ENCODE measurements at places on chromosomes 1 and 21.

GRCh38 chr1:31745096-31745945, 18.8 kb downstream of the ADGRB2 start:
- DNase-seq, result peak; percentile 54

DNA sequence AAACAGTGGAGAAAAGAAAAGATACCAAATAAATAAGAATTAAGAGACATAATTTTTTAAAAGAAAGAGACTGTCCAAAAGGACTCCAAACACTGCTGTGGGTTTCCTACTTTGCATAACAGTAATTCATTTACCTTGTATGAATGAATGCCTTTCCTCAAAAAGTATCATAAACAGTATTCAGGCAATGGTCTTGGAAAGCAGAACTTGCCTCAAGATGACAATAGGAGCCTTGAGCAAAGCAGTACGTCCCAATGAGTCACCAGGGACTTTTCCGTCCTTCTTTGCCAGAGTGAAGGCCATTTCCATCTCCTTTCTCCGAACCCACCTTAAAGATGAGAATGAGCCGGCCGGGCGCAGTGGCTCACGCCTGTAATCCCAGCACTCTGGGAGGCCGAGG, 186.4 kb downstream of the ZBTB18 start:
- DNase-seq, result no peak

- DNase-seq, result no peak
Observed at GRCh38 chr1:198175423-198176170, 18.8 kb downstream of the NEK7 start.

DNA sequence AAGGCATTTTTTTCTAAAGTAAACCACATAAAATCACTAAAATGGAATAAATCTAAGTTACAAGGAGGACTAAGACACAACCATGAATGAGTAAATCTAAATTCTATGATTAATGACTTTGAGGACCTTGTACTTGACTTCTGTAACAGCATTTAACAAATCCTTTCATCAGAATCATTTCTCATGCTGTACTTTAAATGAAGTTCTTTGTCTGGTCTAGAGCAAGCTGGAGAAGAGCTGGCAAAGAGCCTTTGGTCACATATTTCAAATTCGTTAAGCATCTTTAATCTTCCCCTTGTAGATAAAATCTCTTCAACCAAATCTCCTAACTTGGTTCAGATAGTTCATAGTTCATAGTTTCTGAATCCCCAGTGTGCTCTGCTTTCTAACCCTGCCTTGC, 405.4 kb downstream of the PTPRC start:
- DNase-seq, result no peak

- no peak for DNase-seq
Observed at GRCh38 chr1:245229051-245229450, 74.3 kb downstream of the KIF26B start.

DNA sequence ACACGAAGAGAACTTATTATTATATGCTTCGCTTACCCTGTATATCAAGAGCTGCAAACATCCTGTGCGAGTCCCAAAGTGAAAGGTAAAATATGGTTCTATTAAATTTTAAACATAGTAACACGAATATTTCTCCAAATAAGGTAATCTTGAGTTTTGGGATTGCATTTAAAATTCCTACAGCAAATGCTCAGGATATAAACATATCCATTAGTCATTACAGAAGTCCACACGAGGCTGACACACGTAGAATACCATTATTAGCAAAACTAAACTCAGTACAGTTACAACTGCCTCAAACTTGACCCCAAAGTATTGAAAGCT, 282 bp upstream of the LYPLAL1 start:
- DNase-seq, result no peak

DNA sequence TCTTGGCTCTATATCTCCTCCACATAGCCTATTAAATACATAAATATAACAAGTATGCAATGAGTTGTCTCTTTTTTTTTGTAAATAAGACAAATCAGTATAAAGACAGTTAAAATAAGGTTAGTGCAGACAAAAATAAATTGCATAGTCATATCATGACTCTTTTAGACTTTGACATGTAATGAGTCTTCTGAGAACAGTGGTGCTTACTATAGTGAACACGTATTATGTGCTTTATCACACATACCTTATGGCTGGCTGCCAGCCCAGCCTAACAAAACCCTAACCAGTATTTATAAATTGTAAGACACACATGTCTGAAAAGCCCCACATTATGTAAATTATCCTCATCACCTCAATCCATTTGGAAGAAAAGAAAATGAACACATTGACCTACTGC, 29.1 kb upstream of the F13B start:
- no peak for DNase-seq

DNA sequence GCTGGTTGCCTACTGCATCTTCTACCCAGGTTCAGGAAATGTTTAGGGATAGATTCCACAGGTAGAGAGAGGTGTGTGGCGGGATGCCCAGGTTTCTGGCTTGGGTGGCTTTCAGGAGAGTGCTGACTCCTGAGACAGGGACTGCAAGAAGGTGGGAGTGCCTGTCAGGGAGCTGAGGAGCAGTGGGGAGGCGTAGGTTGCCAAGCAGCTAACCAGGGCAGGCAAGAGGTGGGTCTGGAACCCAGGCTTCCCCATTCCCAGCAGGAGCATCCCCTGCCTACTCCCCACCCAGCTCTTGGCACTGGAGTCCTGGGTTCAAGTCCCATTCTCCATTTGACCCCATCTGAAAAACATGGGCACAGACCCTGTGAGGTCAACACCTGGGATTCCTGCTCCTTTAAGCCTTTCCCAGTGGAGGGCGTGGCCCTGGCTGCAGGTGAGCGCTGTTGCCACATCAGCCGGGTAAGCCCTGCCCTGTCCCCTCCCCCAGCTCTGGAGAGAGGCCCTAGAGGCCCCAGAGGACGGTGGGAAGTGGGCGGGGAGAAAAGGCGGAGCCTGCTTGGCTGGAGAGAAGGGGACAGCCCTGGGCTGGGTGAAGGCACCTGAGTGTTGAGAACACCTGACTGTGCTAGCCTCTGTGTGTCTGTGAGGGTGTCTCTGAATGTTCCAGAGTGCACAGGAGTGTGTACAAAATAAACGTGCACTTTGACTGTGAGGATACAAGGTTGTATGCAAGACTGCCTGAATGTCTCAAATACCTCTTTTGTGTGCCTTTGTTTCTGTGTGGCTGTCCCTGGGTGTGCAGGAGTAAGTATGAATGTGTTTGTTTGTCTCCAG, 14.0 kb upstream of the SYNC start:
- peak; percentile 68 for DNase-seq

DNA sequence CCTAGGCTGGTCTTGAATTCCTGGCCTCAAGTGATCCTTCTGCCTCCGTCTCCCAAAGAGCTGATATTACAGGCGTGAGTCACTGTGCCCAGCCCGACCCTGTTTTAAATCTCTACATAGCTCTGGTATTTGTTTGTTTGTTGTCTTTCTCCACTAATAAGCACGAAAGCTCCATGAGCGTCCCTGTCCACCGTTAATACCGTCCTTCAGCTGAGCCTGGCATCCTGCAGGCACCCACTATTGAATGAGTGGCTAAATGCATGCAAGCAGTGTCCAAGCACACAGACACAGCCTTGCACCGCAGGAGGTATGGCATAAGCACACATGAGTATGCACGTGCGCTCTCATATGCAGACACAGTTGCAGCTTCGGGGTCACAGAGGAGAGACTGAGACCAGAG, 4.5 kb upstream of the COL16A1 start:
- no peak for DNase-seq

DNA sequence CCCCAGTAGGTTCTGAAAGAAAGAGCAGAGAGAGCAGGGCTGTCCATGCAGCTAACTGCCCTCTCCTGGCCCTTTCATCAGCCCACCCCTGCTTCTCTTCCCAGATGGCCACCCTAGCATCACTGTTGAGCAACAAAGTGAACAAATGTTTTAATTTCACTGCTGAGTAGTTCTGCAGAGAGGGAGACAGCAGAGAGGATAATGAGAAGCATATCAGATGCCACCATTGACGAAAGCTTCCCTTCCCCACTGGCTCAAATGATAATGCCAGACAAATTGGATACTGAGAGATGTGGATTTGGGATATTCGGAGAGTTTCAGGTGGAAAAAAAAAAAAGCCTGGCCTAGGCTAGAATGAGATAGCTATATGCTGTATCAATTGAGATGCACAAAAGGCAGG, 46.8 kb downstream of the ZBTB40 start:
- no peak for DNase-seq

DNA sequence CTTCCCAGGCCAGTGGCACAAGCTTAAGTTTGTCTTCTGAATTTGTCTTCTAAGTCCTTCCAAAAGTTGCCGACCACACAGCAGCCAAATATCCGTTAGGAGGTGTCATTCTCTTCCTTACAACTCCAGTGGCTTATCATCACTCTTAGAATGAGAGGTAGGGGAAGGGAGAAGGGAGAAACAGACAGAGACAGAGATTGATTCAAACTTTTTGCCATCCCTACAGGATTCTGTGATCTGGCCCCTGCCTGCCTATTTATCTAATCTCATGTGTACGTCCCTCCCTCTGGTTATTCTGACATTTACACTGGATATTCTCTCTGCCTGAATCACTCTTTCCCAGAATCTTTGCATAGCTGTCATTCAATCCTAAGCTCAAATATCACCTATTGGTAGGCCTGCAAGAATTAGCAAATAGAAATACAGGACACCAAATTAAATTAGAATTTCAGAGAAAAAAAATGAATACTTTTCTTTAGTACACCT, 488 bp upstream of the GNL2 start:
- DNase-seq, result no peak

DNA sequence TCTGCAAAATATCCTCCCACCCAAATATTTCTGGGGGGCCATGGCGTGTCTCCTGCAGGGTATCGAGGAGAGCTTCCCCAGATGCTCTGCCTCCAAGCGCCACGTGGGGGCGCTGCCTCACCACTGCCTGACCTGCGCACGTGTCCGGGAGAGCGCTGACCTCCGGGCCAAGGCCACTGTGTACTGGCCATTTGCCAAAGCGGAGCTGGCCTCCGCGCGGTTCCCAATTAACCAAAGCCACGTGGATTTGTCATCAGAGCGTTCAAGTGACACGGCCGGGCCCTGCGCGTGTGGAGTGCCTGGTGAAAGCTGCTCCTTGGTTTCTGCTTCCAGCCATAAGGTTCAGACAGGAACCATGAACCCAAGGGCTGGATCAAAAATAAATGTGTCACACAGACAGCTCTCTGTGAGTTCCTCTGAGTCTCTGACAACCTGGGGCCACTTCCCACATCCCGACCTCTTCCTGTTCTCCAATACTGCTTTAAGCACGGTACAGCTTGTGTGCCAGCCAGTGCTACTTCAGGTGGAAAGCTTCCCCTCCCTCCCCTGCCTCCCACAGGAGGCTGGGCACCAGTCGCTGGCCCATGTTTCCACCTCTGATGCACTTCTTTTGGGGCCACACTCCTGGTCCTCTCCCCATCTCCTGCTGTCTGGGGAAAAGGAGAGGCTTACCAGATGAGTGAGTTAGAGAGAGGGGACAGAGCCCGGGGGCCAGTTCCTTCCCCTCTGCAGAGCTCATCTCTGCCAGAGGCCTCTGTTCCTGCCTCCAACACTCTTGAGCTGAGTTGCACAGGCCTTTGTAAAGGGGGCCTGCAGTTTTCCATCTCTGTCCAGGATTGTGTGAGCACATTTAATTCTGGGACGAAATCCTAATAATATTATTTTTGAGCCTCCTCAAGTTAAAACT, 26.1 kb downstream of the ZP4 start:
- DNase-seq, result peak; percentile 43

- no peak for DNase-seq
Observed at GRCh38 chr1:7390604-7391000, 380.5 kb upstream of the VAMP3 start.
